ENCODE measurements at places on chromosomes 11 and 22.

GRCh38 chr22:48897645-48898370 lies 929.9 kb downstream of the BRD1 start:
- DNase-seq, result no peak

GRCh38 chr11:113446938-113447337 lies 28.3 kb downstream of the DRD2 start:
- no peak for DNase-seq

GRCh38 chr11:81449588-81450156 lies 1284.0 kb downstream of the FAM181B start:
- no peak for DNase-seq

- DNase-seq, result no peak
Measured at GRCh38 chr11:77340501-77340900, 39.0 kb upstream of the GDPD4 start.

DNA sequence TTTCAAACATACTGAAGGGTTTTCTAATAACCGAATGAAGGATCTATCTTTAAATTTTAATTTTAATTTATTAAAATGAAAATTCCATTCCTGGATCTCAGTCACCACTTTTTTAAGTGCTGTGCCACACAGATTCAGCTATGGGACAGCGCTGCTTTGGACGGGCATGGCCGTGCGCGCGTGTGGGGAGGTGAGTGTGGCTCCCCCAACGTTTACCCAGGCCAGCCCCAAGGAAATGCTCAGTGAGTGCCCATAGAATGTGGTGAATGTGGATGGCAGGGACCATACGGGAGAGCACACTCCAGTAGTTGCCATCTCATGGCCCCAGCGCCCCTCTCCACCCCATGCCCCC lies 88.0 kb upstream of the KCNQ1OT1 start:
- no peak for DNase-seq

Measured in activated CD4-positive, alpha-beta T cell treated with anti-CD3 and anti-CD28 coated beads for 48 hours (primary cell).